Caco-2 (cell line): ENCODE measurements at places on chromosomes 2 and 18. TPM values are rescaled to one million over a fixed set of nuclear protein-coding genes. Genes with fewer than 3 reads are reported as not detected.
A peak's percentile ranks its signal among the peaks of the same experiment; 100 is the strongest.

The PIEZO2 gene
- total RNA-seq: 0.11 and 0.51 TPM in 2 replicates

The SPATA3 gene
- not detected in 2 replicates for total RNA-seq

The TUBB8B gene
- 0.91 and 1.4 TPM in 2 replicates for total RNA-seq

The NGEF gene
- total RNA-seq: 0.39 and 0.77 TPM in 2 replicates

The POTEI gene
- total RNA-seq: 7.0 and 7.3 TPM in 2 replicates

DNA sequence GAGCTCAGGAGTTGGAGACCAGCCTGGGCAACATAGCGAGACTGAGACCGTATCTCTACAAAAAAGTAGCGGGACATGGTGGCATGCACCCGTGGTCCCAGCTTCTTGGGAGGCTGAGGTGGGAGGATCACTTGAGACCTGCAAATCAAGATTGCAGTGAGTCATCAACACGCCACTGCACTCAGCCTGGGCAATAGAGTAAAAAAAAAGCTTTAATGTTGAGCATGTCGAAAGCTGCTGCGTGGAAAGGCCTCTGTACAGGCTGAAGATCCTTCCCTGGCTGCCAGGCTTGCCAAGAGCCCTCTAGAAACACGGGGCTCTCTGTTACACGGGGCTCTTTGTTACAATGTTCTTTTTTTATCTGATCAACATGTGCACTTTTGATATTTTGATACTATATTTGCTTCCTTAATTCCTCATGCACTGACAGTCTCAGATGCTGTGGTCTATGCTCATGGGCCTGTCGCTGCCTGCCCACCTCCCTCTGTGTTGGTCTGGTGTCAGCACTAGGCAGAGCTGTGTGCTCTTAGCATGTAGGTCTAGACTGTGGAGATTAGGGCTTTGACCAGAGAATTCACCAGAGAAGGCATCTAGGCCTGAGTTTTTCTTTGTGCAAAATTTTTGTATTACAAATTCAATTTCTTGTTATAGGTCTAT is 18.7 kb downstream of the CLK1 start:
- H3K27me3 ChIP-seq: no peaks in the 10 kb centered on the region
- no peaks in the 10 kb centered on the region for H3K4me1 ChIP-seq
- no peak overlapping the region for H3K27ac ChIP-seq
- DNase-seq: no peak
- no peaks in the 10 kb centered on the region for H3K36me3 ChIP-seq
- no peak overlapping the region for H3K4me3 ChIP-seq

GRCh38 chr2:83364264-83364663 is 1094.8 kb downstream of the SUCLG1 start:
- no peaks in the 10 kb centered on the region for H3K27me3 ChIP-seq
- DNase-seq: no peak
- no peak overlapping the region for H3K27ac ChIP-seq
- H3K36me3 ChIP-seq: no peaks in the 10 kb centered on the region
- H3K4me1 ChIP-seq: no peaks in the 10 kb centered on the region
- H3K4me3 ChIP-seq: no peak overlapping the region

DNA sequence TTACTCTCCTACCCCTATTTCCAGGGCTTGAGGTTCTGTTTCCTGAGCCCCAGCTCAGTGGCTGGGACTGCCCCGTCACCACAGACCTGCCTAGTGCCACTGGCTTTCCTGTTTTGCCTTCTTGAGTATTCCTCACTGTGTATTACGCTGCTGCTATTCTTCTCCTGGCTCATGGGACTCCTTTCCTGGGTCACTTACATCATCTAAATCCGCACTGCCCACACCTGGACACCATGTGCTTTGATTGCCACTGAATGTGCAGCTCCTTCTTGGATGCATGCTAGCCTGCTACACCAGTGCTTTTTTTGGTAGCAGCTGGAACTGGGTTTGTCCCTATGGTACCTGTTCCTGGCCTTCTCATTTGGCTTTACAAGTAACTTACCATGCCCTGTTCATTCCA is 96.6 kb upstream of the PTPRM start:
- H3K4me1 ChIP-seq: no peaks in the 10 kb centered on the region
- DNase-seq: no peak
- H3K36me3 ChIP-seq: no peaks in the 10 kb centered on the region
- no peaks in the 10 kb centered on the region for H3K27me3 ChIP-seq
- H3K4me3 ChIP-seq: no peak overlapping the region
- H3K27ac ChIP-seq: no peak overlapping the region

DNA sequence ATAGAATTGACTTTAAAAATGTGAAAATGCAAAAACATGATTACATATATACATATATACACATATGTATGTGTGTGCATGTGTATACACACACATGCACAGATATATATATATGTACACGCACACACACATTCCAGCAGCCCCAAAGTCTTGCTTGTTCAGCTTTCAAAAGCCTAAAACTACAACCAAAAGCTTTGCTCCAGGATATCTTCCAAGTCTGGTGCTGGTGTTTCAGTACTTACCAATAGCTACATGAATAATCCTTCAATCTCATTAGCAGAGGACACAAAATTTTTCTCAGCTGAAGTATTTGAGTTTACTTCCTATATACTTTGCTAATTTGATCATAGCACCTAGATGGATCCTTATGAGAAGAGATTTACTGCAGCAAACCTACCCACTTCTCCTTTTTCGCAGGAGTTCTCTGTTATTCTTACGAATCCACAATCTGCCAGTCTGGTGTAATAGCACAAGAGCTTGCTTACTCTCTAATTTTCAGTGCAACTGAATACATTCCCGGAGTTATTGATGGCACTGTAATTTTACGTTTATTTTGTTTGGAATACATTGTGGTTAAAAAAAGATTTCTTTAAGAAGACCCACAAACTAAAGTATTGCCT is 553.3 kb downstream of the ARHGAP15 start:
- no peak overlapping the region for H3K27ac ChIP-seq
- no peaks in the 10 kb centered on the region for H3K27me3 ChIP-seq
- H3K4me3 ChIP-seq: no peak overlapping the region
- no peaks in the 10 kb centered on the region for H3K36me3 ChIP-seq

DNA sequence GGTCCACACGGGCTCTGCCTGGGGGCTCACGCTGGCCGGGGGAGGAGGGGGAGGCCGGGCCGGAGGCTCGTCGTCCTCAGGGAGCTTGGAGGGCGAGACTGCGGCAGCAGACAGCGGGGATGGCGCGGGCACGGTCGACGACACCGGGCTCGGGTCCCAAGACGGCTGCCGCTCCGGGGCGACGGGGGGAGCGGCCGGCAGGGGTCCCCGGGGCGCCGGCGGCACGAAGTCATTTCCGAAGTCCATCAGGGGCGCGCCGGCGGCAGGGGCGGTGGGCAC is 491 bp downstream of the RTN4 start:
- H3K36me3 ChIP-seq: no peaks in the 10 kb centered on the region
- no peak for DNase-seq
- H3K27me3 ChIP-seq: no peaks in the 10 kb centered on the region
- H3K4me3 ChIP-seq: peak overlapping the region; percentile 87

- H3K4me1 ChIP-seq: 0 out of 2 replicates have a peak, but pooled peaks cover 5% of the 10 kb centered on the region
- no peak overlapping the region for H3K27ac ChIP-seq
- H3K4me3 ChIP-seq: no peak overlapping the region
- no peaks in the 10 kb centered on the region for H3K27me3 ChIP-seq
Observed at GRCh38 chr2:220847589-220847988, 724.5 kb downstream of the EPHA4 start.

- H3K27ac ChIP-seq: no peak within 1 kb of the TSS
- no peak for DNase-seq
- no peaks in the 10 kb centered on the region for H3K36me3 ChIP-seq
- peak within 1 kb of the TSS; percentile 44 for H3K4me3 ChIP-seq
- H3K4me1 ChIP-seq: peaks cover 24% of the 10 kb centered on the region
- no peaks in the 10 kb centered on the region for H3K27me3 ChIP-seq
Observed at GRCh38 chr2:101474731-101475384, at the start of gene RFX8. RFX8 (minus strand) TSS chr2:101475112; CDS start chr2:101466848, 8,264 bp downstream.

GRCh38 chr2:46275995-46276394 is 21.2 kb upstream of the EPAS1 start:
- peaks cover 12% of the 10 kb centered on the region for H3K4me1 ChIP-seq
- DNase-seq: no peak
- H3K27ac ChIP-seq: no peak overlapping the region
- no peaks in the 10 kb centered on the region for H3K36me3 ChIP-seq

- H3K4me1 ChIP-seq: no peaks in the 10 kb centered on the region
- no peak for DNase-seq
- H3K27me3 ChIP-seq: no peaks in the 10 kb centered on the region
- H3K4me3 ChIP-seq: no peak overlapping the region
- no peak overlapping the region for H3K27ac ChIP-seq
- no peaks in the 10 kb centered on the region for H3K36me3 ChIP-seq
Observed at GRCh38 chr2:12594590-12594989, 122.1 kb upstream of the TRIB2 start.

DNA sequence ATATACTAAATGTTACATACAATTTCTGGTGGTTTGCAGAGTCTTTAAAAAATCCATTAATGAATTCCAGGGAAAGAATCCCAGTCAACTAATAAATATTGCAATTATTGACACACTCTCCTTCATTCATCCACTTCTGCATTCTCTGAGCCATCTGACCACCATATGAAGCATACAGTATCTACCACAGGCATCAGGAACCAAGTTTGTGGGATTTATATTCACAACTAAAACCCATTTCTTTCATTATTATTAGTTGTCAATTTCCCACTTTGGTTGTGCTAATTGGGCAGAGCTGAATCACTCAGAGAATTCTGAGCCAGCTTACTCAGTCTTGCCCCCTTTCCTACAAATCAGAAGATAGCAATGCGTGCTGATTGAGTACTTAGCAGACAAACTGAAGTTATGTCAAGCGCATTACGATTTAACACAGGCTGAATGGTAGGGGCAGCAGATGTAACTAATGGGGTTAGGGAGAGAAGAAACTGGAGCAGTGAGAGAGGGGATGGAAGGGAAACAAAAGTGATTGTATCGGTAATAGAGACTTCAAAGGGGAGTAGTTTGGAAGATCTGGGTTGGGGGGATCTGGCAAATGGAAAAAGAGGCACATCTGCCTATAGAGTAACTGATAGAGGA is 52.3 kb downstream of the ZEB2 start:
- peaks cover 11% of the 10 kb centered on the region for H3K27me3 ChIP-seq
- H3K4me1 ChIP-seq: no peaks in the 10 kb centered on the region; the same call in 1 of the 2 replicates
- H3K36me3 ChIP-seq: no peaks in the 10 kb centered on the region
- no peak overlapping the region for H3K27ac ChIP-seq
- DNase-seq: no peak
- H3K4me3 ChIP-seq: no peak overlapping the region

DNA sequence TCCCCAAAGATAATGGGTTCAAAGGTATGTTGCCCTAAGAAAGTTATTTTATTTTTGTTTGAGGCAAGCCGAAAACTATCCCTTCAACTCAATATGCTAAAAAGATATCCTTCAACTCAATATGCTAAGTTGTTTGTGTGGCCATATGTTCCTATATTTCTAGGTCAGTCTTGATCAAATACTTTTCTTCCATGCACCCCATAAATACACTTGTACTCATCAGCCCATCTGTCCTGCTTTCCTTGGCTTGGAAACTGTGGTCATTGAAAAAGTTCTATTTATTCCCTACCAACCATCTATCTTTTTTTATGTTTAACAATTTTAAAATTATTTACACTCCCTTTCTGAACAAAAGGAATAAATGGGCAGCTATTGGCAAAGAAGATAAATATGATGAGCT is 447.7 kb downstream of the NRXN1 start:
- no peaks in the 10 kb centered on the region for H3K27me3 ChIP-seq
- no peak overlapping the region for H3K4me3 ChIP-seq
- no peaks in the 10 kb centered on the region for H3K36me3 ChIP-seq
- H3K27ac ChIP-seq: no peak overlapping the region
- no peak for DNase-seq

DNA sequence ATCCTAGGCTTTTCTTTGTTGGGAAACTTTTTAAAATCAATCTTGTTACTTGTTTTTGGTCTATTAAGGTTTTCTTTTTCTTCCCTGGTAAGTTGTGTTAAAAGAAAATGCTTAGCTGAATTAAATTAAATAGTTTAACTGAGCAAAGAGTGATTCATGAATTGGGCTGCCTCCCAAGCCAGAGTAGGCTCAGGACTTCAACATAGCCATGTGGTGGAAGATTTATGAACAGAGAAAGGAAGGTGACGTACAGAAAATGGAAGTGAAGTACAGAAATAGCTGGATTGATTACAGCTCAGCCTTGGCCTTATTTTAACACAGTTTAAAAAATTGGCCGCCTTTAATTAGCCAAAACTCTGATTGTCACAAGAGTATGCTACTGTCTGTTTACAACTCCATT is 27.9 kb upstream of the GALNT5 start:
- H3K4me3 ChIP-seq: no peak overlapping the region
- no peak for DNase-seq

DNA sequence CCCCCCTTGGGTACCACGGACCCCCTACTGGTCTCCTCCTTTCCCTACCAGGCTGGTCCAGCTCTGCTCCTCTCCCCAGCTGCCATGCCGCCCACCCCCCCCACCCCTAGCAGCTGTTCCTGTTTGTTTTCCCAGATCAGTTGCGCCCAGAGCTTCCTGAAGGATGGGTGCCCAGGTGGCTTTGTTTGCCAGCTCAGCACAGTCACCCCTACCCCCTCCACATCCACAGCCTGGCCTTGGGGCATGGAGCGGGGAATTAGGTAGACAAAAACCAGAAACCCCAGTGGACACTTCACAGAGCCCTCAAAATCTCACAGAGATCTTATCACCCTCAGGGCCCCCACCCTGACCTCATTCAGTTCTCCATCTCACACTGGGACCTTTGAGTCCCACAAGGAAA is 3.7 kb upstream of the CRYBA2 start:
- peaks cover 27% of the 10 kb centered on the region for H3K4me1 ChIP-seq
- peaks cover 2% of the 10 kb centered on the region for H3K27me3 ChIP-seq
- no peak overlapping the region for H3K27ac ChIP-seq

- H3K4me3 ChIP-seq: no peak overlapping the region
- H3K27ac ChIP-seq: no peak overlapping the region
- no peaks in the 10 kb centered on the region for H3K4me1 ChIP-seq
- H3K27me3 ChIP-seq: no peaks in the 10 kb centered on the region
Observed at GRCh38 chr2:1517786-1518185, 104.5 kb downstream of the TPO start.
